ENCODE measurements at places on chromosomes 3 and 15. TPM values are rescaled to one million over a fixed set of nuclear protein-coding genes. Genes with fewer than 3 reads are reported as not detected.
A peak's percentile ranks its signal among the peaks of the same experiment; 100 is the strongest.

- DNase-seq: no peak
Observed at GRCh38 chr3:194685065-194685717, 492 bp upstream of the FAM43A start.

DNA sequence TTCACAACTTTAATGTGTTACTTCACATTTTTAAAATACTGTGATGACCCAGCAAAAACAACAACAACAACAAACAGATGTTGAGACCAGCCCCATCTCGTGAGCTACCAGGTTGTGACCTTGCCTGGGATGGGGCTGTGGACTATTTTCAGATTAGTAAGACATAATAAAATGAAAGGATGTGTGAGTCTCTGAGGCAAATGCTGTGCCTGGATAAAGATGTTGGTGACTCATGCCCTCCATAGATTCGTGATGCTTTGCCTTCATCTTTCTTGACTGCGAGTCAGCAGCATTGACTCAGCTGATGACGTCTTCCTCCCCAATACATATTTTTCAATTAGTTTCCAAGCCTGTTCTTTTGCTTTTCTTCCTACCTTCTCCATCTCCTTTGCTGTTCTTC is 453.0 kb upstream of the CFAP20DC start:
- no peak for DNase-seq

DNA sequence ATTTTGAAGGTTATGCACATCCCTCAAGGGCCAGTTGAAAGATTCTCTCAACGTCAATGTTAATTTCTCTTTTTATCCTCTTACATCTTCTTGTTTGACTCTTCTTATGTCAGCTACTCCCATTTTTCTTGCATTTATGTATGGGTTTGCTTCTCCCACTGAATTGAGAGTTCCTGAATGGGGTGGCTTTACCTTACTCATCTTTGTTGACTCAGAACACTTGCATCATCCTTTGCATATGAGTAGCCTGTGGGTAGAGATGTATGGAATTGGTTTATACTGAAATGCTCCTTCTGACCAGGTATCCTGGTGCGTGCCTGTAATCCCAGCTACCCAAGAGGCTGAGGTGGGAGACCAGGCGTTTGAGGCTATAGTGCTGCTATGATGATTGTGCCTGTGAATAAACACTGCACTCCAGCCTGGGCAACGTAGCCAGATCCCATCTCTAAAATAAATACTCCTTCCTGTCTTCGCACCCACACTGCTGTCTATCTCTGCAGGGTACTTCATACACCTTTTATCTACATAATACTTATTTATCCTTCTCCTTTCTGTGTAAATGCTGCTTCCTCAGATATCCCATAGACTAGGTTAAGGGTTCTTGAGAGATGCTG is 123.6 kb upstream of the DPH6 start:
- DNase-seq: no peak

DNA sequence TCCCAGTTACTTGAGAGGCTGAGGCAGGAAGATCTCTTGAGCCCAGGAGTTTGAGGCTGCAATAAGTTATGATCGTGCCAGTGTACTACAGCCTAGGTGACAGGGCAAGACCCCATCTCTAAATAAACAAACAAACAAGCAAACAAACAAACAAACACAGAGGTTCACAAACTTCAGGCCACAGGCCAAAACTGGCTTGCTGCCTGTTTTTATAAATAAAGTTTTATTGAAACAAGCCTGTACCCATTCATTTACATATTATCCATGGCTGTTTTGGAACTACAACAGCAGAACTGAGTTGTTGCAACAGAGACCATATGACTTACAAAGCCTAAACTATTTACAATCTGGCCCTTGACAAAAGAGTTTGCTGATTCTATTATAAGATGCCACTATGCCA is 6.5 kb downstream of the DYNC1LI1 start:
- no peak for DNase-seq

DNA sequence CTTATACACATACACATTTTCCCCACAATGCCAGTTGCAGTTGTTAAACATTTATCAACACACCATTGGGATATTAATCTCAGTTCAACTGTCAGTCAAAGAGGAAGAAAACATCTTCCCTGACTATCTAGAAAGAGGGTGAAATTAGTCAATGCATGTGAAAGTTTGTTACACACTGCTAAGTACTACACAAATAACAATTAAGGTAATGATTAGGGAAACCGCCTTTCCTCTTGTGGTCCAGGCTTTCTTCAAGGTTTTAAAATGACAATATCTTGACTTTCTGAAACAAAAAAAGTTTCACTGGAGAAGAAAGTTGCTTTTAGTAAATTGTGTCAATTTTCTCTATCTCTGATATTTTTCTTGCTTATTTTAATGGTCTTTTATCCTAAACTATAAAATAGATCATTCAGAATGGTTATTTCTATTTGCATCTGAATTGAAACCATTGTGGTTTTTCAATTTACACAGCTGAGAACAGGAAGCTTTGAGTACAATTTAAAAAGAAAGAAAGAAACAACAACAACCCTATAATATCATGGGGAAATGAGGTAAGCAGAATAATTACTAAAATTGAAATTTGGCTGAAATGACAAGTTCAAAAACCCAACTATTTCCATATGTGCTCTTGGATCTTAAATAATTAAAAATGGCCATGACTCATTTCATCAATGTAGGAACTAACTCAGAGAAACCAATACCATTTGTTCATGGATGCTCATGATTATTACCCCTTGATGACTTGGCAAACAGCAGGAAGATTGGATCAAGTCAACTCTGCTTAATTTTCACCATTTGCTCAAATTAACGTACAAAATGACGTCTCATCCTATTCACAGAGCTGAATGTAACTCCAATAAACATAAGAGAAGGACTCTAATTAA is 31.7 kb downstream of the GPR149 start:
- no peak for DNase-seq

DNA sequence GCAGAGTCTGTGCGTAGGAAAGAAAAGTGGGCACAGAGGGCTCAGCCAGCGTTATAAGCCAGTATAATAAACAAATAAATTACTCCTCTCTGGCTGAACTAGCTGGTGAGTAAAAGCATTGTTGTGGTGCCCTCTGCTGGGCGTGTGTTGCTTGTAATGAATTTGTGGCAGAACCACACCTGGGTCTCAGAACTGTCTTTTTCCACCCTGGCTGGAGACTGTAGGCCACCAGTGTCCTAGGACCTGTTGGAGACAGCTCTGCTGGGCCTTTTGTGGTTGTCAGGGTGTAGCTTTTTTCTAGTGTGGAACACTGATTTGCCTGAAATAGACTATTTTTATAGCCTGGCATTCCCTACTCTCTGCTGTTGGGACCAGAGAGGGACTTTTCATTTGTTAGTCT is 130.5 kb upstream of the EIF1B start:
- DNase-seq: peak; percentile 79

Gene KIF15
- total RNA-seq: 21.3 TPM

Gene TRH
- total RNA-seq: not detected

Gene TMOD2
- 7.2 TPM for total RNA-seq
